ENCODE measurements at places on chromosomes 13 and 19.

- DNase-seq: peak; percentile 70
Measured at GRCh38 chr19:41352609-41353465, 885 bp downstream of the TGFB1 start.

- no peak for DNase-seq
Measured at GRCh38 chr13:30898678-30899241, 7.3 kb upstream of the MEDAG start.

DNA sequence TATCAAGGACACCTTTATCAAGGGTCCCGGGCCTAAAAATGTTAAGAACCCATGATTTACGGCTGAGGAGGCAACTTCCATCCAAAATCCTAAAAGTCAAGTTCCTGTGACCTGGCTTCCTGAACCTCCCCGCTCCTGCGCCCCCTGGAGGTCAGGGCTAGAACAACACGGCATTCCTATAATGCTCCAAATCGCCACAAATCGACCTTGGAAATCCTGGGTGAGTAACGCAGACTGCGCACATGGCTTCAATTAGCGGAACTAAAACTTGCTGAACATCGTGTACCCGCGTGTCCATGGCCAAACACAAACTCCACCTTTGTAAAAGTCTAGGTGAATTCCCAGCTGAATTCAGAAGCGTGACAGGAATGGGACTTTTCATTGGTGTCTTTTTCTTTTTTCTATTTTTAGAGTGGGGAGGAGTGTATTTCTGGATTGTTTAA, 4.3 kb upstream of the C5AR1 start:
- DNase-seq: peak; percentile 66

GRCh38 chr13:52744842-52745375, 5.3 kb upstream of the CNMD start:
- DNase-seq: no peak

GRCh38 chr19:46475986-46476385, 4.6 kb upstream of the PNMA8A start:
- no peak for DNase-seq

GRCh38 chr19:48556163-48556562, 4.2 kb downstream of the SULT2B1 start:
- no peak for DNase-seq

DNA sequence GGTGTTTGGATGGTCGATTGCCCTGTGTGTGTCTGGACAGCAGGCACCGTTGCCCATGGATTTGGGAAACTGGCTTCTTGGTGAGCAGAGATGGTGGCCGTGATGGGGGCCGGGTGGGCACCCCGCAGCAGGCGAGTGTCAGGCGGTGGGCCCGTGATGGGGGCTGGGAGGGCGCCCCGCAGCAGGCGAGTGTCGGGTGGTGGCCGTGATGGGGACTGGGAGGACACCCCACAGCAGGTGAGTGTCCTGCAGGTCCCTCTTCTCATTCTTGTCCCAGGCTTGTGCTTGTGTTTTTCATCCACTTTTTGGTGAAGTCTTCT, 86.5 kb downstream of the KDM4B start:
- DNase-seq: no peak

- DNase-seq: no peak
Measured at GRCh38 chr13:100125946-100126345, 37.1 kb downstream of the PCCA start.

DNA sequence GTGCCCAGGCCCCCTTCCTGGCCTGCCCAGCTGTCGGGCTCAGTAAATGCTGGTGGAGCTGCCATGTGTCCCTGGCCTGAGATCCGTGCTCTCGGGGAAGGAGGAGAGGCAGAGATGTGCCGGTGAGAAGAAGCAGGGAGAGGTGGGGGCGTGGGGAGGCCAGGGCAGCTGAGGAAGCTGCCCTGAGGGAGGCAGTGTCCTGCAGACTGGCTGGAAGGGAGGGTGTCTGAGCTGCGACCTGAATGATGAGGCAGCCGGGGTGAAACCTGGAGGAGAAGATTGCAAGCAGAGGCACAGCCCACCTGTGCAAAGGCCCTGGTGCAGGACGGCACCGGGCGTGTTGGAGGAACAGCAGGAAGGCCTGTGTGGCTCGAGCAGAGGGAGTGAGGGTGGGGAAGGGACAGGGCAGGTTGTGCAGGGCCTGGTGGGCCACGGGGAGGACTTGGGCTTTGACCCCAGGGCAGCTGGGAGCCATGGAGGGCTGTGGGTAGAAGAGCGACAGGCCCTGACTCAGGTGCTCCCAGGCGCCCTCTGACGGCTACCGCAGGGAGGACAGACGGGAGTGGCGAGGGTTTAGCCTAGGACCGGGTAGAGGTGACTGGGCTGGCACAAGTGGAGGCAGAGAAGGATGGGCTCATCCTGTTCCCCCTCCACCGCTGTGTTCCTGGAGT, 14.0 kb upstream of the CELF5 start:
- peak; percentile 69 for DNase-seq

DNA sequence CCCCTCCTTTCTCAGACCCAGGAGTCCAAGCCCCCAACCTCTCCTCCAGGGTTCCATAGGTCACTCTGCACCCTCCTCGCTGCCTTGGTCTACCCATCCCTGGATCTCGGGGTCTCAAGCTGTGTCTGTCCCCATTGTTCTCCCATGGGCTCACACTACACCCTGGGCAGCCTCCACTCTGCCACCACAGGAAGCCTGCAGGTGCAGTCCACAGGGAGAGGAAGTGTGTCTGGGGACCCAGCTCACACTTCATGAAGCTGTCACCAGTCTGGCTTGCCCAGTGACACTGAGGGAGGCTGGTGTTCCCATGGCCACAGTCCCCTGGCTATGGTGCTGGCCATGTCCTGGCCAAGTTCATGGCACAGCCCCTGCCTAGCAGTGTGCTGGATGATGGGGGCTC, 5.3 kb downstream of the NECTIN2 start:
- no peak for DNase-seq

DNA sequence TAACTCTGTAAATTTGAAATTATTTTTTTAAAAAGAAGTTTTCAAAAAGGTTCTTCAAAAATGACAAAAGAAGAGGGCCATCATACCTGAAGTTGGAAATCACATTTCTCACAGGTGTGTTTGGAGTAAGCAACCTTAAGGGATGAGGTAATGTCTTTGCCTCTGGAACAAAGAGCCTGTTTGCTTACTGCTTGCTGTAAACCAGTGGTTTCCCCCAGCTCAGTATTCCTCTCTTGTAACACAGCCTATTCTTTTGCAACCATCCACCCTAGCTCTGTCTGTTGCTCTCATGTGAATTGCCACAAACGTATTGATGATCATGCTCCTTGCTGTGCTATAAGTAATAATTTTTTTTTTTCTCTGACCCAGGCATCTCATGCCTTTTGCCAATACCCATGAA, 38.1 kb downstream of the UCHL3 start:
- DNase-seq: no peak

DNA sequence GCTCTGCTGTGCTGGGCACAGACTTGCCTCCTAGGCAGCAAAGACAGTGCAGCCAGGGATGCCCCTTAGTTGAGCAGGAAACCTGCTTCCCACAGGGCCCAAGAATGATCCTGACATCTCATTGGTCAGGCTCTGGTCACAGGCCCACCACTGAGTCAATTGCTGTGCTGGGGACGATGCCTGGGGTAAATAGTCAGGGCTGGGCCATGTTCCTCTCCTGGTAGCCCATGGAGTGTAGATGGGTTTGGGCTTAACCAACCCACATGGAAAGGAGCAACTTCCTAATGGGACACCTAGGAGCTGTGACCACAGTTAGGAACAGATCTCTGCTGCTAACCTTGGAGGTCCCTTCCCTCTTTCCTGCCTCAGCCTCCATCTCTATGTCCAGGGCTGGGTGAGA, 212.5 kb upstream of the ZNF536 start:
- no peak for DNase-seq

DNA sequence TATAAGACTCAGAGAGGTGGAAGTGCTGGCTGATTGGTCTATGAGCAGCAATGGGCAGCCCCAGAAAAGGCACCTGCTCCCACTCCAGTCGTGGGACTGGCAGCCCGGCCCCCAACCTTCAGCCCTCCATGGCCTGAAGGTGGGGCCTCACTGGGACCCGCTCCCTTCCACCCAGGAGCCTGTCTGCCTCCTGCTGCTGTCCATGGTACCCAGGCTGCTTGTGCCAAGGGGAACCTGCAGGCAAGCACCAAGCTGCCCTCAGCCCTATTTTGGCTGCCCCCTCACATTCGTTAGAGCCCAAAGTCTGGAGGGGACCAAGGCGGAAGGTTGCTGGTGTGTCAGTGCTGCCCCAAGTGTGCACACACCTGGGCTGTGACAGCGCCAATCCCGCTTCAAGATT, 2304.9 kb downstream of the PCDH9 start:
- no peak for DNase-seq

- no peak for DNase-seq
Measured at GRCh38 chr19:50549927-50550593, 18.2 kb downstream of the LRRC4B start.

Data from T-helper 9 cell (primary cell).